ENCODE measurements at places on chromosomes 11 and 22. TPM values are rescaled to one million over a fixed set of nuclear protein-coding genes. Genes with fewer than 3 reads are reported as not detected.

Gene C11orf42
- total RNA-seq: not detected

DNA sequence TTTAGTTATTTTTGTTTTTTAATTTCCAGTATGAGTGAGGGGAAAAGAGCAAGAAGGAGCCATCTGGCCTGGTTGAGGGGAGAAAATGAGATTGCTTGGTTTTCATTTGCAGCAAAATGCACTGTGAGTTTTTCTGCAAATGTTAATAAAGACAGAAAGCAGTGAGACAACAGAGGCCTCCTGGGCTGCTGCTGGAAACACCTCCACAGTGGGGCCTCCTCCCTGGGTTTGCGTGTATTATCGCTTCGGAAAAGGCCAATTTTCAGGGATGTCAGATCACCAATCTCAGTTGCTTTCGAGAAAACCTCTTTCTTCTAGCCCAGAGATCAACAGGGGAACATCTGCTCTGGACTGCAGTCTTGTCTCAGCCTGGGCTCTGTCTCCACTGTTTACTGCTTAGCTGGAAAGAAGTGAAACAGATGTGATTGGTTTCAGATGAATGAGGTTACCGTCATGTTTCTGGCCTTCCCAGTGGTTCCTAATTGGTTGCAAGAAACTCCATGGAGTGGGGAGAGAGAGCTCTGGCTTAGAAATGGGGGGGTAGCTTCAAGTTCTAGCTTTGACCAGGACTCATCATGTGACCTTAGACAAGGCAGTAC lies 17.3 kb downstream of the TSPAN18 start:
- DNase-seq: peak; percentile 16

DNA sequence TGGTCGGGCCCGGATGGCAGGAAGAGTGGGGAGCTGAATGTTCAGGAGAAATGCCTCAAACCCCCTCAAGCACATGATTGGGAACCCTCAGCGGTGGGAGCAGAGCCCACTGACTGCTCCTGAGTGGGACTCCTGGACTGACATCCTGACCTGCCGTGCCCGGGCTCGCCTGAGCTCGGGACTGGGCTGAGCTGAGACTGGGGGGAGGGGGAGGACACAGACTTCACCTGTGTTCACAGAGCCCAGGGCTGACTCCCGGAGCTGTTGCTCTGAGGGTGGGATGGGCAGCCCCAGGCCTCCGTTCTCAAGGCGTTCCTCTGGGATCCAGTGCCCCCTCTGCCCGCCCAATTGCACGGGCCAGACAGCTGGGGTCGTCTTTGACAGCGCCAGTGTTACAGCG lies 24.6 kb downstream of the DAGLA start:
- DNase-seq: no peak

DNA sequence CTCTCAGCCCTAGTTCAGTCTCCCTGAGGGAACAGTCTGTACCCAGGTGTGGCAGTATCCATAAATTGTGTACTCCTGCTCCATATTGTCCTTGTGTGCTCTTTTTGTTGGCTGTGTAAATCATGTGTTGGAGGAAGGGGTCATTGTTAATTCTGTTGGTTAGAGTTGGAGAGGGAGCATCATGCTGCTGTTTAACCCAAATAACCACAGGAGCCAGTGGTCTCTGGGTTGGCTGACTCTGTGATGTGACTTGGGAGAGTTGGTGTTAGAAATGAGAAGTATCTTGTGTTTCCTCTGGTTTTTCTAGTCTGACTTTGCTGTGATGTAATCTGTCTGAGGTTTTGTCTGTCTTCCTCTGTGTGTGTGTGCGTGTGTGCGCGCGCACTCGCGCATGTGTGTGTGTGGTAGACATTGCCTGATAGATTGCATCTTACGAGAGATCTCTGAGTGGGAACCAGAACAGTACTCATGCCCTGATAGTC lies 30.5 kb downstream of the CTNND1 start:
- DNase-seq: no peak

DNA sequence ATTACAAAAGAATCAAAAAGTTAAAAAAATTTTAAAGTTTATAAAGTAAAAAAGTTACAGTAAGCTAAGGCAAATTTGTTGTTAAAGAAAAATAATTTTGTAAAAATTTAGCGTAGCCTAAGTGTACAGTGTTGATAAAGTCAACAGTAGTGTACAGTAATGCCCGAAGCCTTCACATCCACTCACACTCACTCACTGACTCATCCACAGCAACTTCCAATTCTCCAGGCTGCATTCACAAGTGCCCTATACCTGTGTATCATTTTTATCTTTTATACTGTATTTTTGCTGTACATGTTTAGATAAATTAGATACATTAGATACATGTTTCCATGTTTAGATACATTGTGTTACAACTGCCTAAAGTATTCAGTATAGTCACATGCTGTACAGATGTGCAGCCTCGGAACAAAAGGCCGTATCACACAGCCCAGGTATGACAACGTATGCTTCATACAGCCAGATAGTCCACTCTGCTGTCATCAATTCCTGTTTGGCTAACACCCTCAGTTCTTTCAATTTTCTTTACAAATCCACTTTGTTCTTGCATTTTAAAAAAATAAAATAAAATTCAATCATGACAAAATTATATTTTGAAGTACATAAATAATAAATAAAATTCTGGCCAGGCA lies 80.7 kb downstream of the RBFOX2 start:
- DNase-seq: no peak

Gene APOL2
- total RNA-seq: 168 TPM

GRCh38 chr11:124202951-124203350 lies 19.8 kb downstream of the OR10D3 start:
- DNase-seq: no peak

DNA sequence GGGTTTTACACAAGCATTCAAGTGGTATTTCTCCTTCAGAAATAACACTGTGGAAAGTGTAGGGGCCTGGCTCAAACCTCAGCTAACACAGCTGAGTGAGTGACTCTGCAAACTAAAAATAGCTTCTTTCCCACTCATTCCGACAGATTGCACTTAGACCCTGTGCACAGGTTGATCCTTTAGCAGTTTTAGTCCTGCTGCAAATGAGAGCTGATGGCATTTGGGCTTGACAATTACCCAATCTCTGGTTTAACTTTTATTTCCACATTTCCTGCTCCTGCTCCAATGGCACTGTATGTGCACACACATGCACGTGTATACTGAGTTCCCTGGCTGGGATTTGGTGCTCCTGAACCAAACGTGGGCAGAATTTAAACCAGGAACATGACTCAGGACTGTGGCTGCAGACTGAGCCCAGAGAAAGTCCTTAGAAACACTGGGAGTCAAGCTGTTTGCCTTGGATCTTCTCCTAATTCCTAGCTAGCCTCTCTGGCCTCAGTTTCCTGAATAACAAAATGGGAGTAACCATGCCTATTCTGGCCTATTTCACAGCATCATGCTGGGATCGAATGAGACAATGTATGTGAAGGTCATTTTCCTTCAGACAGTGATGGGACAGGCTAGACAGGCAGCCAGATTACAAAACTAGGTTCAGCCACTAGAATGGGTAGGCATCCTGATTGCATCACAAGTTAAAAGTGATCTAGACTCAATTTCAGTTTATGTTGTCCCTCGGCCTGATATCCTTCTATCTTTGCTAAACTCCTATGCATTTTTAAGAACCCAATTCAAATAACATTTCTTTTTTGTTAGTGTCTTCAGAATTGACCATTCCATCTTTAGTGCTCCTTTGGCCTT lies 58.2 kb downstream of the SERGEF start:
- DNase-seq: no peak

DNA sequence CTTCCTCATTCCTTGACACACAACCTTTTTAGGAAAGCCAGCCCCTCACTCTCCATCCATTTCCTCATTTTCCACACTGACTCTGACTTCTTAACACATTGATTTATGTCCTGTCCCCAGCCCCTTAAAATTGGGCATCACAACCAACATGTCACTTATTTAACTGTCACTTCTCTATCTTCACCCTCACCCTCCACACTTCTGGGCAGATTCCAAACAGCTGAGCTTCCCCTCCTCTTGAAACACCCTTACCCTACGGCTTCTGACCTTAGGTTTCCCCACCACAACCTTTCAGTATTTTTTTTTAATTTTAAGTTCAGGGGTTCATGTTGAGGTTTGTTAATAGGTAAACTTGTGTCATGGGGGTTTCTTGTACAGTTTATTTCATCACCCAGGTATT lies 696.3 kb downstream of the DLG2 start:
- DNase-seq: no peak

Gene GLYATL1
- total RNA-seq: not detected

DNA sequence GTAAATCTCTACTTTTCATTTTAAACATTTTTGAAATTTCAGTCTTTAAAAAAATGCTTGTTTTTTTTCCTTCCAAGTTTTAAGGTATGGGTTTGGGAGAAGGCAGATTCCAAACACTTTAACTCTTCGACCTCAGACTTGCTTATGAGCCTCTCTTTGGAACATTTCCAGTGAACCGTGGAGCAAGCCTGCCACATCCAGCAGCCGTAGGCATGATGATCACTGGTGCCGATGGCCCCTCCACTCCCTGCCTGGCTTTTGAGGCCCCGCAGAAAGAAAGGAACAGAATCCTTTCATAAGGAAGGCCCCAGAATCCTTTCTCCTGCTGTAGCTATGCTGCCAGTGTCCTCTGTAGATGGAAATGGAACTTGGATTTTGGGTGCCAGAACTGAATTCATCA lies 50.7 kb downstream of the BMAL1 start:
- no peak for DNase-seq

DNA sequence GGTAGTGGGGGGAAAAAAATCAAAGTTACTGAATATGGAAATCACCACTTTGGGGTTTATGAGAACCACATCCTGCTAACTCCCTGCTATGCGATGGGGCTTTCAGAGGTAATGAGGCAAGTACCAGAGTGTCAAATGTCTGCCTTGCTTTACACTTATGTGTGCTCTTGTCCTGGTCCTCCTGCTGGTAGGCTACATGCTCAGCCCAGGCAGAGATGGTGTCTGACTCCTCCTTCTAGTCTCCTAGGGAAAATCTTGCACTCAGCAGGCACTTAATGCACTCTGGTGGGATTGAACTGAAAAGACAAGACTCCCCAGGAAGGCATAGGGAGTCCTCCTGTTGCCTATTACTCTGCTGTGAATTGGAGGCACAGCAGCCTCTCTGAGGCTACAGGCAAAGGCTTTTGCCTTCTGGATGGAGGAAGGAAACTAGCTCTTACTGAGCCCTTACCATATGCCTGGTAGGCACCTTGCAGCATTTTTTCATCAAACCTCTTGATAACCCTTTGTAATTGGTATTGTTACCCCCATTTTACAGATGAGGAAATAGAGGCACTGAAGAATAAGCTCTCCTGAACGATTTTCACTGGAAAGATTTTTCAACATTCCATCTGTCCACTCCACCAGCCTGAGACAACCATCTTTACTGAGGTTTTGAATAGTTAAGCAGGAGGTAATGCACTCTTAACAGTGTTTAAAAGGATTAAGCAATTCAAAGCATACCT lies 132.1 kb upstream of the PAX6 start:
- no peak for DNase-seq

Gene OR5B21
- total RNA-seq: not detected

DNA sequence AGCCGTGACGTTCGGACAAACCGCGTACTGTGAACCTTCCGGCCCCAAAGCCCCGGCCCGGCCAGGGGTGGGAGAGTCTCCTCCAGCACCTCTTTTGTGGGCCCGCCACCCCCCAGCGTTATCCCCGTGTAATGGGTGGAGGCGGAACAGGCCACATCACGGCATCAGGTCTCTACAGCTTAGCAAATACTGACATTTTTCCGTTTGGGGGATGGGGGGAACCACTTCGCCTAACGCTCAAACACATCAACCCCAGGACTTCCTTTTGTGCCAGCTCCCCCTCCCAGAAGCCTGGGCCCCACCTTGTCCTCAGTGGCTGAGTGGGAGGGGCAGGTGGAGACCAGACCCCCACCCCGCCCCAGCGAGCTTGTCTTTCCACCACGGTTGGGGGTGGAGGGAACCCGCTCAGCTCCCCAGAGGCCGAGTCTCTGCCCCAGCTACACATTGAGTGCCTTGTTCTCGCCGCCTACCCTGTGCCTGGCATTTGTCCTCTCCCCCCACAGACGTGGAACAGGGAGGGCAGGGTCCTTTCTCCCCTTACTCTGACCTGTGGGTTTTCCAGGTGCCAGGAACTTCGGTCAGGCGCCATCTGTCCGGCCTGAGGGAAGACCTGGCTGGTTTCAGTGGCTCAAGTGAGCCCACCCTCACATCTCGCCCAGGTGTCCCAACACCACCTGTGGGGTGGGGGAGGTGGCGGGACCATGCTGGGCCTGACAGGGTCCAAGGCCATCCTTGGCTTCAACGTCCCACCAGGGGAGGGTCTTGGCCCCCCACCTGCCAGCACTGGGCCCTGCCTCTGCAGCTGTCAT lies 29.6 kb downstream of the SBF1 start:
- DNase-seq: no peak

DNA sequence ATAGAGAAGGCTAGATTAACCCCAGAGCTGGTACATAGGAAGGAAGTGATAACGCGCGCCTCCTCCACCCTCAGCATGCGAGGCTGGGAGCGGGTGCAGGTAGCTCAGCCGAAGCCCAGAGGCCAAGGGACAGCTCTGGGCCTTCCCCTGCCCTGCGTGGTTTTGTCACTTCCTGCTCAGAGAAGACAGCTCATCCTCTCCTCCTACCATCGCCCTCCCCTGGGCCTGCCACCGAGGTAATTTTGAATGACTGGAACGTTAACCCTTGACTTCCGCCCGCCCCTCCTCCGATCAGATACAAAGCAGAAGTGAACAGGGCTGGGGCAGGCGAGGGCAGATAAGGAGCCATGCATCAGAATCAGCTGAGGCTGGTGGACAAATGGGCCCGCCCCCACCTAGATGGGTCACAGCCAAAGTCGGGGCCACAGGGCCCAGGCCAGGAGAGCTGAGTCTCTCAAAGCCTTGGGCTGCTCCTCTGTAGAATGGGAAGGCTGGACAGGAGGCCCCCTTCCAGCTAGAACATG lies 1.6 kb downstream of the RAC2 start:
- no peak for DNase-seq

DNA sequence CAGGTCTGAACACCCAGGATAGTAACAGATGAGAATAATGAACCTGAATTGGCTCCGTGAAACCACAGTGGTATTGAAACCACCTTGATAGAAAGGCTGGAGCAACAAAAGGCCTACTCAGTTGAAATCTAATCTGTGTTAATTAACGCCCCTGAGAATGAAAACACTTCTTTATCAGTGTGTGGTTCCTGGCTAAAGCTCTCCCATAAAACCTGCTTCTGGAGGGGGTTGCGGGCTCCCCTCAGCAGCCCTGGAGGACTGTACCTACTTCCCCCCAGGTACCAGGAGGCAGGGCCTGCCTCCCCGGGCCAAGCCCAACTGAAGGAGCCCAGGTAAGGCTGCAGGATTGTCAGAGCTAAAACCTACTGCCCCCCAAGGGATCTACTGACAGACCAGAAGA lies 54.6 kb downstream of the PLEKHA7 start:
- no peak for DNase-seq

Gene SLC6A5
- total RNA-seq: not detected

Gene GGT5
- total RNA-seq: 45.4 TPM

All from mesenteric fat pad (tissue), 1 donor.